ENCODE measurements at places on chromosomes 13 and 19. TPM values are rescaled to one million over a fixed set of nuclear protein-coding genes. Genes with fewer than 3 reads are reported as not detected.

- no peaks in the 10 kb centered on the region for H3K36me3 ChIP-seq
- DNase-seq: no peak
- H3K4me3 ChIP-seq: no peak overlapping the region
- H3K4me1 ChIP-seq: no peaks in the 10 kb centered on the region
- no peak overlapping the region for H3K27ac ChIP-seq
- no peaks in the 10 kb centered on the region for H3K27me3 ChIP-seq
Measured at GRCh38 chr13:24341439-24341838, 32.1 kb downstream of the C1QTNF9 start.

- peak; percentile 61 for DNase-seq
- no peak overlapping the region for H3K27ac ChIP-seq
- no peaks in the 10 kb centered on the region for H3K4me1 ChIP-seq
- no peaks in the 10 kb centered on the region for H3K36me3 ChIP-seq
- H3K27me3 ChIP-seq: no peaks in the 10 kb centered on the region
- H3K4me3 ChIP-seq: no peak overlapping the region
Measured at GRCh38 chr19:41144403-41144802, 30.2 kb downstream of the CYP2F1 start.

DNA sequence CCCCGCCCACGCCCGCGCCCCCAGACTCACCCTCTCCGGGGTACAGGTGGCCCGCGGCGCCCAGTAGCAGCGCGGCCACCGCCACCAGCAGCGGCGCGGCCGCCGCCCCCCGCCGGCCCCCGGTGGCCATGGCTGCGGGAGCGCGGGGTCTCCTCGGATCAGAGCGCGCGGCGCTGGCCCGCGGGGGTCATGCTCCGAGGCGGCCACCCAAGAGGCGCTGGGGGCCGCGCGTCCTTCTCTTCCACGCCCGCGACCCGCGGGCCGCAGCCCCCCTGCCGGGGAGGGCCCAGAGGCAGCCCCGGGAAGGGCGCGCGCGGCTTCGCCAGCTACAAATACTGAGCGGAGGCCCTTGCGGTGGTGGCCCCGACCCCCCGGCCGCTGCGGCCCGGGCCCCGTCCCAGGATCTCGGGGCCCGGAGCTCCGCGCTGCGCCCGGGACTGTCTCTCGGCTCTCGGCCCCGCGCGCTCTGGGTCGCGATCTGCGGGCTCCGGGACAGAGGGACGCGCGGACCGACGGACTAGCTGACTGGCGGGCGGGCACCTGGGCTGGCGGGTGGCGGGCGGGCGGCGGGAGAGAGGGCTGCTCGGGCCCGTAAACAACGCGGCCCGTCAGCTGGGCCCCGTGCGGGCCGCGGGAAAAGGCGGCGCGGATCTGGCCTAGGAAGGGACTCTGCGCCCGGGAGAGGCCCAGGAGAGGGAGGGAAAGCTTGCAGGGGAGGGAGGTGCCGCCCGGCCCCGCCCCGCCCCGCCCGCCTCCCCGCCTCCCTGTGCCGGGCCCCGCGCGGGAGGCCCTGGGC, at the start of gene INSR:
INSR (minus strand) TSS at position 653 of the 796 bp plus-strand sequence; CDS start at position 130, 523 bp downstream.
- H3K4me3 ChIP-seq: peak within 1 kb of the TSS; percentile 98
- H3K4me1 ChIP-seq: peaks cover 17% of the 10 kb centered on the region
- DNase-seq: peak; percentile 95
- H3K27ac ChIP-seq: peak within 1 kb of the TSS; percentile 98
- no peaks in the 10 kb centered on the region for H3K27me3 ChIP-seq
- H3K36me3 ChIP-seq: no peaks in the 10 kb centered on the region

DNA sequence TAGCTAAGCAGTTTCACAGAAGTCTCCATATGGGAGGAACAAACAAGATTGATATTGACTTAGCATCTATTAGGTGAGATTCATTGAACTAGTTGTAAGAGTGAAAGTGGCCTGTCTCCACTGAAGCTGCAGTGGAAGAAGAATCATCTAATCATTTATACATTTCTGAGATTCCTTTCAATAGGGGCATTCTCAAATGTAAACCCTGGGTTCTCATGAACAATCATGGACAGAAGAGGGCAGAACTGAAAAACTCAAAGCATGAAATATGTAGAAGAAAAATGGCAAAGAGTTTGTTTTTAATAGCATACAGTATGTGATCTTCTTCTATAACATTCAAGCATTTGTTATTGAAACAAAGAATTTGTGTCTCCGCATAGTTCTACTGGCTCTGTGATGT, 17.6 kb upstream of the POSTN start:
- no peak for DNase-seq
- H3K27me3 ChIP-seq: no peaks in the 10 kb centered on the region
- no peaks in the 10 kb centered on the region for H3K4me1 ChIP-seq
- H3K36me3 ChIP-seq: no peaks in the 10 kb centered on the region

DNA sequence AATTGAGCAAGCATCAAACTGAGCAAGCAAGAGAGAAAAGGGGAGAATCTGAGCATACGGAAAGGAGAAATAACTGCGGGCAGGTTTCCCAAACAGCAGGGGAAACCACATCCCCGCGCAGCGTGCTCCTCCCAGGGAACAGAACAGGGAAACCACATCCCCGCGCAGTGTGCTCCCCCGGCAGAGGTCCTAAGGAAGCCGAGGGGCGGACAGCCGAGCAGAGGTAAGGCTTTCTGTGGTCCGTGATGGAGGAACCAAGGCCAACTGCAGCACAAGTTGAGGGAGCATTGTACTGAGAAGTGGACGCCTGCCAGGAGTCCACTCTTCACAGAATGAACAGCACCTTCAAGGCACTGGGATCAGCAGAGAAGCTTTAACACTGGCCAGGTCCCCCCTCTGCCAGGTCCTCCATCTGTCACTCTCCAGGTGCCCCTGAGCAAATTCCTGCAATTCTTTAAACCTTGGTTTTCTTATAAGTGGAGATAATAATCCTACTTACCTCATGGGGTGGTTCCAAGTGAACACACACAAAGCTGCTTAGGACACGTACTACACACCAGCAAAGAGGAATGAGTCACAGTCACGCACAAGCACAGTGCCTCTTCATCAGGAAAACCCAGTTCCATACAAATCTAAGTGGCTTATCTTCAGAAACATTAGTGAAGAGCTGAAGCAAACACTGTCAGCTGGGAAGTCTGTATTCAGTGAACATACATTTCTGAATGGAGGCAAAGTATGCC, 23.0 kb upstream of the LAMP1 start:
- H3K36me3 ChIP-seq: peaks cover 25% of the 10 kb centered on the region
- DNase-seq: no peak
- H3K4me3 ChIP-seq: no peak overlapping the region
- no peak overlapping the region for H3K27ac ChIP-seq
- H3K27me3 ChIP-seq: no peaks in the 10 kb centered on the region

GRCh38 chr13:97276862-97277269, 54.7 kb downstream of the MBNL2 start:
- H3K27ac ChIP-seq: peak overlapping the region; percentile 7

- peaks cover 28% of the 10 kb centered on the region for H3K4me1 ChIP-seq
- no peak for DNase-seq
- H3K27me3 ChIP-seq: no peaks in the 10 kb centered on the region
- no peaks in the 10 kb centered on the region for H3K36me3 ChIP-seq
- peak within 1 kb of the TSS; percentile 84 for H3K27ac ChIP-seq
Measured at GRCh38 chr19:17245535-17245984, at the start of gene NR2F6. Gene NR2F6, minus strand, starts transcription at chr19:17245919. Its CDS starts 699 bp downstream, at chr19:17245220.

- DNase-seq: no peak
- H3K4me1 ChIP-seq: peaks cover 67% of the 10 kb centered on the region
- peak overlapping the region; percentile 13 for H3K4me3 ChIP-seq
- H3K27ac ChIP-seq: peak overlapping the region; percentile 90
- H3K27me3 ChIP-seq: no peaks in the 10 kb centered on the region
- H3K36me3 ChIP-seq: no peaks in the 10 kb centered on the region
Measured at GRCh38 chr13:40586886-40587565, 79.4 kb downstream of the FOXO1 start.

- no peak overlapping the region for H3K4me3 ChIP-seq
- peaks cover 53% of the 10 kb centered on the region for H3K4me1 ChIP-seq
- no peaks in the 10 kb centered on the region for H3K36me3 ChIP-seq
- DNase-seq: no peak
- no peaks in the 10 kb centered on the region for H3K27me3 ChIP-seq
- H3K27ac ChIP-seq: peak overlapping the region; percentile 69
Measured at GRCh38 chr19:47094557-47095475, 18.8 kb downstream of the ZC3H4 start.

GRCh38 chr13:90995001-90995400, 352.5 kb upstream of the MIR17HG start:
- H3K36me3 ChIP-seq: no peaks in the 10 kb centered on the region
- no peaks in the 10 kb centered on the region for H3K27me3 ChIP-seq
- no peaks in the 10 kb centered on the region for H3K4me1 ChIP-seq
- DNase-seq: no peak

DNA sequence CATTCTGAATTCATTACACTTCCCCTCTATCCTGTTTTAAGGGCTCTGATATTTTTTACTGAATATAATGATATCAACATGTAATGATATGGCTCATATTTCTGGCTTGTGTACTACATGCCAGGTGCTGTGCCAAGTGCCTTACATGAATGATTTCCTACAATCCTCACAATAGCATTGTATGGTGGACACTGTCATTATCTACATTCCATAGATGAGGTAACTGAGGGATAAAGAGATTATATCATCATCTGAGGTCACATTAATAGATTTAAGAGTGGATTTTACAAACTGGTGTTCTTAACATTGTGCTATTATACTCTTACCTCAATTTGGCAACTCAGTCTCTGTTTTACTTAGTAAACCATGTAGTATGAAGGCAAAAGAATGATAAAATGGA, 502.0 kb downstream of the LIG4 start:
- H3K4me3 ChIP-seq: no peak overlapping the region
- H3K36me3 ChIP-seq: no peaks in the 10 kb centered on the region
- DNase-seq: no peak
- H3K27me3 ChIP-seq: no peaks in the 10 kb centered on the region
- H3K4me1 ChIP-seq: no peaks in the 10 kb centered on the region
- H3K27ac ChIP-seq: no peak overlapping the region

DNA sequence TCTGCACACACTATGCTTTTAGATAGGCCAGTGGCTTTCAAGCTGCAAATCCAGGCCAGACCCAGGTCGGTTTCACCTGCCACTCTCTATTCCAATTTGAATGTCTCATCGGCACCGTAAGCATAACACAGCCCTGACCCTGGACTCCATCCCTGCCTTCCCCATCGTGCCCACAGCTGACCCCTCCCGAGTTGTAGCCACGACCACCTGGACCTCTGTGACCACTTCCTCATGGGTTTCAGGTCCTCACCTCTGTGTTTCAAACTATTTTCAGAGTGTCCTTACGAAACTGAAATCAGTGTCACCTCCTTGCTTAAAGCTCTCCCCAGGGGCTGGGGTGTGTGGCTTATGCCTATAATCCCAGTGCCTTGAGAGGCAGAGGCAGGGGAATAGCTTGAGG, 9.0 kb upstream of the HSH2D start:
- H3K27ac ChIP-seq: no peak overlapping the region
- no peaks in the 10 kb centered on the region for H3K27me3 ChIP-seq
- H3K36me3 ChIP-seq: peaks cover 8% of the 10 kb centered on the region
- no peak overlapping the region for H3K4me3 ChIP-seq
- no peak for DNase-seq

GRCh38 chr19:7645163-7645562, 8.3 kb downstream of the STXBP2 start:
- H3K4me3 ChIP-seq: no peak overlapping the region
- no peak overlapping the region for H3K27ac ChIP-seq
- no peaks in the 10 kb centered on the region for H3K4me1 ChIP-seq
- H3K36me3 ChIP-seq: no peaks in the 10 kb centered on the region
- DNase-seq: no peak

DNA sequence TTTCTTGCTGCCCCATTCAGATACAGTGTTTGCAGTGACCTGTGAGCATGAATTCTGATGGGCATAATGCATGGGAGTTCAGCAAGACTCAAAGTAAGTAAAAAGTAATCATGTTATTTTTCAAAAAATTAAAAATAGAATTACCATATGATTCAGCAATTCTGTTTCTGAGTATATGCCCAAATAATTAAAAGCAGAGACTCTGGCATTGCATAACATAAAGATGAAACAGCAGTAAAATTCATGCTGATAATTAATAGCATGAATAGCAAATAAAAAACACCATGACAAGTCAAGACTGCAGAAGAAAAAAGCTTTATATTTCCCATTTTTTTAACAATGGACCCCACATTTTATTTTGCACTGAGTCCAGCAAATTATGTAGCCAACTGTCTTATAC, 21.3 kb downstream of the RNF6 start:
- no peaks in the 10 kb centered on the region for H3K27me3 ChIP-seq
- DNase-seq: no peak
- no peak overlapping the region for H3K27ac ChIP-seq
- H3K36me3 ChIP-seq: no peaks in the 10 kb centered on the region
- H3K4me3 ChIP-seq: no peak overlapping the region

DNA sequence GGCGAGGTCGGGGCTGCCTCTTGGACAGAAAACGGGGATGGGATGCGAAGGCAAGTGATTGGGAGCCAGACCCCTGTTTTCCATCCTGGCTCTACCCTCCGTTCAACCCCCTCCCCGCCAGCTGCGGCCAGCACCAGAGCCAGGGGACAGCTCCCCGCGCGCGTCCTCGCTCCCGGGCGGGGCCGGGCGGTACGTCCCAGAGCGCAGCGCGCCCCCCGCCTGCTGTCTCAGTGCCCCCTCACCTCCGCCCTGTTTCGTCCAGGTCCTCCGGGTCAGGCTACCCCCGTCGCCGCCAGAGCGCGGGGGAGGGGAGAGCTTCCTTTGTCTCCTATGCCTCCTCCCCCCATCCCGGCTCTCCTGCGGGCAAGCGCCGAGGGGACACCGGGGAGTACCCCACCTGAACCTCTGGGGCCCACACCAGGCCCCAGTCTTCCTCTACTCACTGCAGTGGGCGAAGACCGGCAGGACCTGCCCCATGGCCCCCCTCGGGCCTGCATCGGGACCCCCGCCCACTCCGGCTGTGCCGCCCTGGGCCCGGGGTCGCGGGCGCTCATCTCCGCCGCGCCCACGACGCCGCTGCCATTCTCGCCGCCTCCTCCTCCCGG, 396 bp downstream of the RTN2 start:
- H3K27me3 ChIP-seq: peaks cover 2% of the 10 kb centered on the region
- H3K4me3 ChIP-seq: peak overlapping the region; percentile 79
- DNase-seq: peak; percentile 74
- no peaks in the 10 kb centered on the region for H3K36me3 ChIP-seq
- peaks cover 21% of the 10 kb centered on the region for H3K4me1 ChIP-seq
- H3K27ac ChIP-seq: no peak overlapping the region

GRCh38 chr19:38355728-38356725, 18.3 kb upstream of the PSMD8 start:
- H3K4me3 ChIP-seq: no peak overlapping the region
- H3K4me1 ChIP-seq: no peaks in the 10 kb centered on the region
- no peak overlapping the region for H3K27ac ChIP-seq

The NBEA gene
- total RNA-seq: 4.8 TPM

The NLRP7 gene
- total RNA-seq: not detected

The ADGRE2 gene
- 0.82 TPM for total RNA-seq

The IZUMO4 gene
- total RNA-seq: 1.2 TPM

The MYDGF gene
- 24.0 TPM for total RNA-seq

The CYP2A7 gene
- not detected for total RNA-seq

The IL17D gene
- total RNA-seq: 42.7 TPM

The ZNF229 gene
- total RNA-seq: 2.9 TPM

The SYT3 gene
- total RNA-seq: not detected

The CYP4F8 gene
- not detected for total RNA-seq

The SLC25A41 gene
- 0.15 TPM for total RNA-seq

The SHISA7 gene
- not detected for total RNA-seq

The ARID3A gene
- total RNA-seq: 4.2 TPM
